ENCODE measurements at places on chromosomes 3 and 15.

DNA sequence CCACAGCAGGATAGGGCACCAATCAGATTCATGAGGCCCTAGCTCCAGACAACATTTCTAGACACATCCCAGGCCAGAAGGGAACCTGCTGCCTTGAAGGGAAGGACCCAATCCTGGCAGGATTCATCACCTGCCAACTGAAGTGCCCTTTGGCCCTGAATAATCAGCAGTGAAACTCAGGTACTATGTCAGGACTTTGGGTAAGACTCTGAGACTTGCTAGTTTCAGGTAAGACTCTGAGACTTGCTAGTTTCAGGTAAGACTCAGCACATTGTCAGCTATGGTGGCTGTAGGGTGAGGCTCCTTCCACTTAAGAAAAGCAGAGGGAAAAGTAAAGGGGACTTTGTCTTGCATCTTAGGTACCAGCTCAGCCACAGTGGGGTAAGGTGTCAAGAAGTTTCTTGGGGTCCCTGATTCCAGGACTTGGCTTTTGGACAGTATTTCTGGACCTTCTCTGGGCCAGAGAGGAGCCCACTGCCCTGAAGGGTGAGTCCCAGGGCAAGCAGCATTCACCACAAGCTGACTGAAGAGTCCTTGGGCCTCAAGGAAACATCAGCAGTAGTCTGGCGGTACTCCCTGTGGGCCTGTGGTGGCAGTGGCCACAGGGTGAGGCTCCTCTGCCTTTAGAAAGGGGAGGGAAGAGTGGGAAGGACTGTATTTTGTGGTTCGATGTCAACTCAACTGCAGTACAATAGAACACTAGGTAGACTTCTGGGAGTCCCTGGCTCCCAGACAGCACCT is 13.7 kb upstream of the COL8A1 start:
- no peak for DNase-seq

DNA sequence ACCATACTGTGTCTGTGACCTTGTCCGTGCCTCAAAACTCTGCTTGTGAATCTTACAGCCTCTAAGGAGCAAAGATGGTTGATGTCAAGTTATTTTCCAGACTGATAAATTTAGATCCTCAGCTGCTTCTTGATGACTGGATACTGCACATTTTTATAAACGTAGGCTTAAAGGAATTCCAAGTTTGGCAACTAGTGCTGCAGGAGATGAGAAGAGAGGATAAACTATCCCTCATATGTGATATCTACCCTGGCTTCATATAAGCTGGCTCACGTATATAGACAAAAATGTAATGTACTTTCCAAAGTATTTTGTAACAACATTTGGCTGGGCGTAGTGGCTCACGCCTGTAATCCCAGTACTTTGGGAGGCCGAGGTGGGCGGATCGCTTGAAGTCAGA is 89.6 kb downstream of the GMPS start:
- no peak for DNase-seq

- no peak for DNase-seq
These were observed 366.6 kb downstream of the AGBL1 start for GRCh38 chr15:86446253-86446640.

GRCh38 chr15:81337713-81338157 is 13.8 kb upstream of the STARD5 start:
- DNase-seq, result no peak

DNA sequence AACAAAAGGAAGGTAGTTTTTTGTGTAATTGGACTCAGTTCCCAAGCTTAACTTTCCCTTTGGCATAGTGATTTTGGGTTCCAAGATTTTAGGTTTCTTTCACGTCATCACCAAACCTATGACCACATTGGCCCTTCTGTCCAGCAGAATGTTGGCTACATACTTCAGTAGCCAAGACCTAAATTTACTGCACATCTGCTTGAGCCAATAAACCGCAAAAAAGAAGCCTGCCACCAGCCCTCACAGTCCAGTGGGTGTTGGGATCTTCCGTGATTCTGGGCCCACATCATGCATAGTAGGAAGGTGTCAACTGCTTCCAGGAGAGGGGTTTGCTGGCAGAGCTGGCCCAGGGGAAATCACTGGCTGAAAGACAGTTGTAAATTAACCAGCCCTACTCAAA is 57.6 kb upstream of the LIPC start:
- DNase-seq, result no peak

DNA sequence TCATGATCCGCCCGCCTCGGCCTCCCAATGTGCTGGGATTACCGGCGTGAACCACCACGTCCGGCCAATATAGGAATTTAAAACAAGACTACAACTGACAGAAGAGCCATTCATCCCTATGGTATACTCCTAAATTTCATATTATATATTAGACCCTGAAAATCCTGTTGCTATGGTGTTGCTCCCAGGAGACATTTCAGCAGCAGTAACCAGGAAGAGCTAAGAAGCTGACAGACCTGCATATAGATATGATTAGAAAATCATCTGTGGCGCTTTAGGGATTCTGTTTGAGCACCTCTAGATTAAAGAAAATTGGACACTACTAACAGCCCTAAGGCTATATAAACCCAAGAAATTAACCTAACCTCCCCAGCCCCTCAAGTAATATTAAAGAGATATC is 38.8 kb downstream of the TBL1XR1 start:
- DNase-seq, result no peak

DNA sequence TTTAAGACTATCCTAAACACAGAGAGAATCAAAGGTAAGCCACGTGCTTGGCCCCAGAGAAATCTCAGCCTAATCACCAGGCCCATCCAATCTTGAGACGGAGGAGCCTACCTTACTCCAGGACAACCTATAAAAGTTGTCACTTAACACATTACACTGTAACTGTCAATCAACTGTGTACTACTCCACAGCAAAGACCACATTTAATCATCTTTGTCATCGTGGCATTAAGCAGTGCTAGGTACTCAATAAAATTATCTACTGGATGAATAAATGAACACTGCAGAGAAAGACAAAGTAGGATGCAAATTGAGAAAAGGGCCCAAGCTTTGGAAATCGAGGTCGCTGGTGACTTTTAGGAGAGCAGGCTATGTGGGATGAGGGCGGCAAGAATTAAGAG is 466.7 kb downstream of the SHQ1 start:
- no peak for DNase-seq

DNA sequence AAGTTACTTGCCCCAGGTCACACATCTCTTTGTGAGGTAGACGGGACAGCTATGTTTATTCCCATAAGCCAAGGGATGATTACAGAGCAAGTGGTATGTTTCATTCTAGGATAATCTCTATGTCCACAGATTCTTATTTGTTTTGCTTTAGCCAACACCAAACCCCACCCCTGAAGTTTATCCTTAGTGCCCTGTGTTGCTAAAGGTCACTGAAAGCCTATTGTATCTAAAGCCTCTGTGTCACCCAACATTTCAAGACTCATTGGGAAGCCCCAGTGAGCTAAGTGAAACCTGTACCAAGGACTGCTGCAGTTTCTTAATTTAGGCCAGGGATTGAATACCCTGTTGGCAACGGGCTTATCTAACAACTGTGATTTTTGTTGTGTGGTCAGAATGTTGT is 135.6 kb downstream of the ADAMTS9 start:
- no peak for DNase-seq

- no peak for DNase-seq
These were observed 688.8 kb upstream of the CCDC54 start for GRCh38 chr3:106688464-106688863.

DNA sequence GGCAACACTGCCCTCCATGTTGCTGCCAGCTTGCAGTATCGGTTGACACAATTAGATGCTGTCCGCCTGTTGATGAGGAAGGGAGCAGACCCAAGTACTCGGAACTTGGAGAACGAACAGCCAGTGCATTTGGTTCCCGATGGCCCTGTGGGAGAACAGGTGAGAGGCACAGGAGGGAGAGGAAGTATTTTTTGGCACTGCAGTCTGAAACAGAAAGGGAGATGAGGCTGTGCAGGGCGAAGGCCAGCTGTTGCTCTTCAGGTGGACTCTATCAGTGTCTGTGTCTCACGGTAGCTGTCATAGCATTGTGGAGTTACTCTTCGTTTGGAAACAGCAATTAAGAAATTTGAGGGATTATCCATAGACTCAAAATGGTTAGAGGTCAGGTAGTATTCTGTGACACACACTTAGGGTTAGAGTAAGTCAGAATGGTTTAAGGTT is 8.0 kb downstream of the NFKBIZ start:
- no peak for DNase-seq

GRCh38 chr3:181701096-181701495 is 10.6 kb upstream of the SOX2 start:
- DNase-seq, result no peak

DNA sequence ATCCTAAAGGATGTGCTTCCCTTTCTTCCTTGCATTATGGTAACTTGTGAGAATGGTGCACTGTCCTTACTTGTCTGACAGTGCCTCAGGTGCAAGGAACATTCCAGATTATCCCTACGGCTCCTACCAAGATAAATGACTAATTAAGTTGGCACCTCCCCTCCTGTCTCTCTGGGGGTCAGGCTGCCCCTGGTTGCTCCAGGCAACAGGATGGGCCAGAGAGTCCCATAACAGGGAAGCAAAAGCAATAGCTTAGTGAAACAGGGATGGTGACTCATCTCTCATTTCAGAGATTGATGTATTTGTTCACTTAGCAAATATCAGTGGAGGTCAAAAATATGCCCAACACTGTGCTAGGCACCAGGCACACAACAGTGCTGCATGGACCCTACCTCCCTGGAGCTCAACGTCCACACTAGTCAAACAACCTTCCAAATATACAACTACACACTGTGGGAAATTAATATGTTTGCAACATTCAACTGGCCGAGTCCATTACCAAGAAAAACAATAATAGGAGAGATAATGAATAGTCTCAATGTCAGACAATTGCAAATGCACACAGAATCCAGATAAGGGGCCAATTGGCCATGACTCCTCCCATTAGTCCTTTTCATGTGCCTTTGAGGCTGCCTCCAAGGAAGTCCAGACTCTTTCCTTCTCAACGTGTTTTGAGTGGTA is 249.0 kb downstream of the TLE3 start:
- DNase-seq, result no peak

GRCh38 chr15:94692710-94693109 is 461.3 kb downstream of the MCTP2 start:
- DNase-seq, result no peak

- DNase-seq, result no peak
These were observed 2.4 kb upstream of the LARP6 start for GRCh38 chr15:70856177-70856883.

GRCh38 chr3:48516571-48516970 is 12.6 kb upstream of the SHISA5 start:
- DNase-seq, result no peak

DNA sequence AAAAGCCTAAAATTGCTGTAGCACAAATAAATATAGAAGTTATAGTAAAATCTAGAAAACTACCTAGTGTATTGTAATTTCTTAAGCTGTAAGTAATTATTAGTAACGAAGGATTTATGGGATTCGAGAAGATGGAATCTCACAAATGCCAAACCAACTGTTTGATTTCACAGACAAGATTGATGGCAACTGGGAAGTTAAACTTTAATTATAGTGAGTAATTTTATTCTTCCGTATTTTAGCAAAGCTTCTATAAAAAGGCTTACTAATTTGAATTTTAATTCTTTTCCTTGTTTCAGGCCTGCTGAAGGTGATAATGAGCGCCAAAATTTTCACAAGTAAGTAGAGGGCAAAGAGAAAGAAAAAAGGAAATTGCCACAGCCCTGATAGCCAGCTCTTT is 36.6 kb downstream of the GATM start:
- DNase-seq, result no peak

- DNase-seq, result no peak
These were observed 111.7 kb upstream of the KLF13 start for GRCh38 chr15:31214864-31215489.

DNA sequence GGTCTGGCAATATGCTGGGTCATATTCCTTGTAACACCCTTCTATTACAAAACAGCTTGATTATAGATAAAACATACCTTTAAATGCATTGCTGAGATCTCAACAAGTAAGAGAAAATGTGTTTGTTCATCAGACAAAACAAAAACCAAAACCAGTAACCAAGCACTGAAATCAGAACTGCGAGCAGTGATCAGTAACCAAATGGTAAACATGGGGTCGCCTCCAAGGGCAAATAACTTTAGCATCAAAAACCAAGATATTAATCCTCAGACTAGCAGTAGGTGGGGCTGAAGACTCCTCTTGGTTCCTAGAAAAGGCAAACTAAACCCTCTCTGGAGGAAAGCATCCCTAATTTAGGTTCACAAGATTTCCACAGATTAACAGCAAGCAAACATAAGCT is 6.6 kb upstream of the HESX1 start:
- DNase-seq, result no peak

DNA sequence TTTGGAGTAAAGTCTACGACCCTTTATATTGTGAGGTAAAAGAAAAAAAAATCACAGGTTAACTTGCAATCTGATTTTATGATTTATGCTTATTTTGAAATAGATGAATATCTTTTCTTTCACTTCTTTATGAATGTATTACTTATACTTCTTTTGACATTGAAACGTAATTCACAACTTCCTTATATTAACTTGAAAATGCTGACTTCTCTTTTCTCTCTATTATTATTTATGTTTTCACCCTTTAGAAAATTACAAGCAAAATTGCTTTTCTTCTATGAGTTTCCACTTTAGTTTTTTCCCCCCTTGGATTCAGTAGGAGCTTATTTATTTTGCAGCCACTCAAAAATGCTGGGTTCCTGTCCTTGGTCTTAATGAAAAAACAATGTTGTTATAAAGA is 25.4 kb downstream of the ACP3 start:
- no peak for DNase-seq

DNA sequence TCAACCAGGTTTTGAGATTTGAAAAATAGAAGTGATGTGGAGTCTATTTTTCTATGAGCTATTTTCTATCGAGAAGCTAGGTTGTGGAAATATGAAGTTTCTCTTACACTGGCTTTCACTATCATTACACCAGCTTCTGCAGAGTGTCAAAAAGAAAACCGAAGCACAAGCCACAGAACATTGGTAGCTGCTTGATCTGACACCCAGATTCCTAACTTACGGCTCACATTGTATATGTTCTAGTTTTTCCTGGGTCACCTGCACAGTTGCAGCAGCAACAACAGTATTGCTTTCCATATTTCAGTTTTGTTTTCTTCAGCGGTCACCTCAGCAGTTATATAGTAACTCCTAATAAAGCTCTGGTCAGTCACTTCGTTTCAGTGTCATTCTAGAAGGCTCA is 790.1 kb downstream of the PLOD2 start:
- DNase-seq, result no peak

DNA sequence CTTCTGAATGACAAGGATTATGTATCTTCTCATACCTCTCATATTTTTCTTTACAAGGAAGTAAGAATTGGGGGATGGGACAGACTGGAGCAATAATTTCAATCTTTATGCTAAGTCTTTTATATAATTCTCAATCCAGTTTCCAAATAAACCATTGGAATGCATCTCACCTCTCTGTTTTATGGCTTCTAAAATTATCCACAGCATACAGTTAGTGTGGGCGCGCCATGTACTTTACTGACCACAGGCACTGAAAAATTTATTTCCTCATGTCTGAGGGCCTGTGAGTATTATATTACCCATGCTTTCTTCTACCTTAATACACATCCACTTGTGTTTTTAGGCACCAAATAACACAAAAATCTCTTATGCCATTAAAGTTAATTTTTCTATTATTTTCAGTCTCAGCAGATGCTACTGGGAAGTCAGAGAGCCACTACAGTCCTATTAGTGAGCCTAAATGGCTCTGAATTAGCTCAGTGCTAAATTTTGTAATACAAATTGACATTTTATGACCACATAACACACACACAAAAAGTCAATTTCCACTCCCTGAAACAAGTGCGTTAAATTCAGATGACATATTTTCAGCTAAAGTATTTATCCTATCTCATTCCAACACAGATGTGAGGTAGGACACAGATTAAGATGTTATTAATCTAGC is 39.3 kb downstream of the SLITRK3 start:
- no peak for DNase-seq

Measured in NCI-H446 treated with DMSO at 0.1 percent for 48 hours (cell line).